ENCODE measurements at places on chromosomes 3 and 15.
A peak's percentile ranks its signal among the peaks of the same experiment; 100 is the strongest.

GRCh38 chr3:147304756-147305155 lies 101.6 kb downstream of the ZIC4 start:
- DNase-seq, result no peak

- DNase-seq, result no peak
Measured at GRCh38 chr3:178404961-178405360, 131.3 kb upstream of the KCNMB2 start.

DNA sequence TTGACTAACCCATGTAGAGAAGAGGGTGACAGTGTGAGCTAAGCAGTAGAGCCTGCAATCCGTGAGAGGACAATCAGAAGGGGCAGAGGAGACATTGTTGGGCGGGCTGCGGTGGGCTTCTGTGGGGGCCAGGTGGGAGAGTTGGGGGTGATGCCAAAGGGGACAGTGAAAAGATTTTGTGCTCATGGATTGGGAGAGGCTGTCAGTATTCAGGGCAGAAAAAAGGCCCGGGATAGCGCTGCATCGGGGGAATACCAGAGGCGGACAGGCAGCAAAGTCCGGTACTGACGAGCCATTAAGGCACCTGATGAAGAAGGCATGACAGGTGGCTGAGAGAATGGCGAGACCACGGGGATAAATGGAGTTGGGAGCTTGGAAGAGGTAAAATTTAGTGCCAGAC lies 1.3 kb upstream of the PXYLP1 start:
- DNase-seq, result no peak

DNA sequence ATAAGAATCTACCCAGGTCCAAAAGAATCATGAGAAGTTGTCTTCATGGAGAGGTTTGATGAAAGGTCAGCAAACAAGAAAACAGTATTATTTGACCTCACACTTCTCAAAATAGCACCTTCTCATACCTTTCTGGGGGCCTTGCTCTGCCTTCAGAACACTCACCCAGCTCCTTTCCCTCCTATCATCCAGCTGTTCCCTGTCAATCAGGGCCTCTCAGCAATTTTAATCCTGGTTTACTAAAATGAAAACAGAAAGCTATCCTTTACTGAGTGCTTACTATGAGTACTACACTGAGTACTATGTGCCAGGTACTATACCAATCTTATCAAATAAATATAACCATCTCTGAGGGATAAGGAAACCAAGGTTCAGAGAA lies 138.6 kb downstream of the GAP43 start:
- DNase-seq, result no peak

DNA sequence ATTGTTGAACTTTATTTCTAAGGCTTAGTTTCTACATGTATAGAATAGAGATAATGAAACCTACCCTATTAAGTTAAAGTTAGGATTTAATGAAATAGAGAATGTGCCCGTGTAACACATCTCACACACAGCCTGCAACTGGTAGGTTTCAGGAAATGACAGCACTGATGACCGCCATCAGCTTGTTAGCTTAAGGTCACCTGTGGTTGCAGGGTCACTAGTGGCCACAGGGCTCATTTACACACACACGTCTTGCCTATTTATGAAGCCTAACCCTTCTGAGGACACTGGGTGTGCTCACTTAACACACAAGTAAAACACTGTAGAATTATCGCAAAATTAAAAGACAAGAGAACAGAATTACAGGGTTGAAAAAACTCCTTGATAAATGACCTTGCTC lies 20.1 kb downstream of the CHRM5 start:
- DNase-seq, result no peak

DNA sequence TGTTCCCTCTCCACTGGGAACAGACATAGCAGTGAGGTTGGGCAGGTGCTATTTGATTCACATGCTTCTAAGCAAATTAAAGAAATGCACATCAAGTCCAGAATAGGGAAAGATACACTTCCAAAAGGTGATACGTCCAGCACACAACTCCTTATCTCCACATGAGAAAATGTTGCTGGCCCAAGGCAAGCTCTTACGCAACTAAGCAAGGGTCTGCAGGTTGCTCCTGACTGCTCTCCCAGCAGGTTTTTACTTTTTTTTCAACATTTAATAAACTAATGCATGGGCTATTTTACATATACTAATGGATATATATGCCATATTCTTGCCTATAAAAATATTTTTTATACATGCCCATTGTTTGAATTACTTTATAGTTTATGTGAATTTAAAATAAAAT lies 818.5 kb upstream of the ROBO1 start:
- DNase-seq, result no peak

DNA sequence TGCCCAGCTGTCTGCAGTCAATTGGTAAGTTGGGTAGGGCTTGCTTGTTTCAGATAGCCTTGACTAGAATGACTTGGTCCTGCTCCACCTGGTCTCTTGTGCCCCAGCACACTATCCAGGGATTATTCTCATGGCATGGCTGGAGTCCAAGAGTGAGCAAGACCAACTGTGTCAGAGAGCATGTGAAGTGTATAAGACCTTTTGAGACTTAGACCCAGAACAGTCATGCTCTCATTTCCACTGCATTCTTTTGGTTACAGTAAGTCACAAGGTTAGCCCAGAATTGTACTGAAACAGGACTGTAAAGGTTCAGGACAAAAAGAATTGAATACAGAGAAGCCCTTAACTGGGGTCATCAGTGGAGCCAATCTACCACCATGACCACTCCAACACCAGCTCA lies 650.8 kb upstream of the ADAMTS9 start:
- DNase-seq, result no peak

GRCh38 chr3:58868097-58868779 lies 181.6 kb downstream of the CFAP20DC start:
- DNase-seq, result no peak

- no peak for DNase-seq
Measured at GRCh38 chr3:178058629-178059028, 477.6 kb upstream of the KCNMB2 start.

- DNase-seq, result no peak
Measured at GRCh38 chr3:100521439-100521845, 29.0 kb downstream of the TMEM45A start.

GRCh38 chr3:13365390-13366379 lies 54.4 kb downstream of the NUP210 start:
- no peak for DNase-seq

- DNase-seq, result no peak
Measured at GRCh38 chr15:71083349-71083748, 31.9 kb upstream of the THSD4 start.

DNA sequence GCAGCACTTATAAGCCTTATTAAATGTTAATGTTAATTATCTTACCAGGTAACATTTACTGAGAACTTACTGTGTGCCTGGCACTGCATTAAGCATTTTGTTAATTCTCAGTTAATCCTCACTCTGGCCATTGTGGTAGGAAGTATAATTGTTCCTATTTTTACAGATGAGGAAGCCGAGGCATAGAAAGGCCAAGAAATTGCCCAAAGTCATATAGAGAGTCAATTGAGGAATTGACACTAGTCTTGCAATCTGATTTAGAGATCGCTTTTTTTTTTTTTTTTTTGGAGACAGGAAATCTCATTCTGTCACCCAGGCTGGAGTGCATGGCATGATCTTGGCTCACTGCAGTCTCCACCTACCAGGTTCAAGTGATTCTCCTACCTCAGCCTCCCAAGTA lies 132.6 kb upstream of the PROK2 start:
- DNase-seq, result no peak

- peak; percentile 59 for DNase-seq
Measured at GRCh38 chr15:45635191-45635638, 386 bp downstream of the SQOR start.

GRCh38 chr15:101171954-101172353 lies 79.9 kb downstream of the CHSY1 start:
- no peak for DNase-seq

DNA sequence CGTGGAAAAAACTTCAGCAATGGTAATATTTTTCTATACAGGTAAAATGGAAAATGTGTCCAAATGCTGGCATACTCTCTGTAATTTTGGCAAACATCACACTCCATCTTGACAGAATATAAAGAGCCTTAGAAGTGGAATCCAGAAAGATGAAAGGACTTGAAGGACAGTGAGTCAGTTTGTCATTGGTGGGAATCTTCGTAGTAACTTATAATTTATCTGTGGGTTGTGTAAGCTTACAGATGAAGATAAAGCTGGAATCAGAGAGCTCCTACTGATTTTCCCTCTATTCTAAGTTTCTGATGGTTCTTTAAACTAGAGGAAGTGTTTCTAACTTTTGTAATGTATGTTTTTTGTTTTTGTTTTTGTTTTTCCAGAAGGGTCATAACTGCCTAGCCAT lies 8.7 kb upstream of the PDZRN3 start:
- no peak for DNase-seq

- no peak for DNase-seq
Measured at GRCh38 chr3:185401319-185401955, 38.5 kb downstream of the MAP3K13 start.

GRCh38 chr3:36397841-36398240 lies 17.5 kb downstream of the STAC start:
- DNase-seq, result no peak

GRCh38 chr3:196883361-196883760 lies 15.6 kb downstream of the SENP5 start:
- DNase-seq, result no peak

GRCh38 chr15:83698294-83698693 lies 44.4 kb downstream of the ADAMTSL3 start:
- no peak for DNase-seq

DNA sequence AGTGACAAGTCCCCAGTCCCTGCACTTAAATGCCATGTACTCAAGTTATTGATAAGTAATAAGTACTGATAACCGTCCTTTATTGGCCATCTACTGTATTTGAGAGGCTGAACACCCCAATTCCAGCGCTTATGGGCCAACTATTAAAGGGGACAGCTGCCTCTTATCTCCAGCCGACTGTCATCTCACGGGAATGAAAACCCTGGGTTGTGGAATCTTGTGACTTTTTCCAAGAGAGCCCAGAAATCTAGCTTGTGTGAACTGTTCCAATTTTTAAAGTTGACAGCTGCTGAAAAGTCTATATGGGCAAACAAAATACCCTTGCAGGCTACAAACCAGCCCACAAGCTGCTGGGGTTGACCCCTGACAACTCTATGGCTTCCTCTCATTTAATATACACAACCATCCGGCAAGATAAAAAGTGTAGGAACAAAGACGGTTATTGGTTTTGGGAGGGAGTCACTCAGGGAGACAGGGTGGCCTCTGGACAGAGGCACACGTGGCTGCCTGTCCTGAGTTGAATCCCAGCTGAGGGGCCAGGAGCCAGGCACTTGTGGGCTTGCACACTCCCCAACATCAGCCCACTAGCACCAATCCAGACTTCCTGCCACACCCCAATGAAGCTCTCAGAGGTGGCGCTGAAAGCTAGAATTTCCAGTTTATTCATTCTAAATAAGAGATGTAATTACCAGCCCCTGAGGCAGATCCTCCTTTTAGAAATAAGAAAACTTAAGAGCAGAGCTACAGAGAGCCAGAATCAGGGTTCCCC lies 16.2 kb downstream of the SPSB4 start:
- no peak for DNase-seq

- peak; percentile 50 for DNase-seq
Measured at GRCh38 chr15:43826508-43827341, at the start of gene WDR76. WDR76 (plus strand) TSS chr15:43827002; CDS start chr15:43827033, 31 bp downstream.

- DNase-seq, result no peak
Measured at GRCh38 chr3:81760215-81760614, 1.2 kb downstream of the GBE1 start.

DNA sequence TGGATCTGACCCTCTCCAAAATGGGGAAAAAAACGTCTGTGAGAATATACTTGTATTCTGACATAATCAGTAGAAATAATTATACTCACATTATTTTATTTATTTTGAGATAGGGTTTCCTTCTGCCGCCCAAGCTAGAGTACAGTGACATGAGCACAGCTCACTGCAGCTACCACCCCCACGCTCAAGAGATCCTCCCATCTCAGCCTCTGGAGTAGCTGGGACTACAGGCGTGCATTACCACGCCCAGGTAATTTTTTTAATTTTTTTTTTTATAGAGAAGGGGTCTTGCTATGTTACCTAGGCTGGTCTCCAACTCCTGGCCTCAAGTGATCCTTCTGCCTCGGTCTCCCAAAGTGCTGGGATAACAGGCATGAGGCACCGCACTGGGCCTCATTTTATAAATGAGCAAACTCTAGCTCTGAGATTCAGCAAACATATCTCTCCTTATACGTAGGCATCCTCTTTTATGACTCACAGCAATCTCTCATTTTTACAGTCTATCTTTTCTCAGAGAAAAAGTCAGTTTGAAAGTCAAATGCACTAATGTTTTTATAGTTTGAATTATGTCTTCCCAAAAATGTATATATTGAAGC lies 989 bp upstream of the VGLL3 start:
- no peak for DNase-seq

DNA sequence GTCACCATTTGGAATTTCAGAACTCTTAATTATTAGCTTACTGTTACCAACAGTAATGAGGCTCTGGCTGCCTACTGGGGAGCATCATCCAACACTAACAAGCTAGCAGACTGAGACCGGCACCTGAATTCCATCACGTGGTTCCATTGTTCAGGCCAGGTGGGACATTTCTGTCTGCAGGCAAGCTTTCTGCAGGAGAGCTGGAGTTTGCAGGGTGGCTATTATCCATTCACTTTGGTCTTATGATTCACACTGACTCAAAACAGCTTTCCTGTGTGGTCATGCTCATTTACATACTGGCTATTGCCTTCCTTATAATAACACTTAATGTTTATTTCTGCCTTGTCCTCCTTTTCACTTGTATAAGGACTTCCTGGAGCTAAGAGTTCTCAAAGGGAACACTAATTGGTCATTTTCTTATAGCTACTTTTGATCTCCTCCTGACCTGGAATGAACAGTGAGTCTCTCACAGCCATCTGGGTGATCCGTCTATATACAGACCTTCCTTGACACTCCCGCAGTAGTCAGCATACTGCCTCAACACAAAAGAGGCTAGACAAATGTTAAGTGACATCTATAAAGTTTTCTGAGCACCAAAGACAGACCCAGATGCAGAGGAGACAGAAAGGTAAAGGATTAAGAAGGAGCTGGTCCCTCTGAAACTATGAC lies 695.4 kb downstream of the FHIT start:
- no peak for DNase-seq

- DNase-seq, result no peak
Measured at GRCh38 chr3:29919571-29919970, 638.7 kb downstream of the RBMS3 start.

DNA sequence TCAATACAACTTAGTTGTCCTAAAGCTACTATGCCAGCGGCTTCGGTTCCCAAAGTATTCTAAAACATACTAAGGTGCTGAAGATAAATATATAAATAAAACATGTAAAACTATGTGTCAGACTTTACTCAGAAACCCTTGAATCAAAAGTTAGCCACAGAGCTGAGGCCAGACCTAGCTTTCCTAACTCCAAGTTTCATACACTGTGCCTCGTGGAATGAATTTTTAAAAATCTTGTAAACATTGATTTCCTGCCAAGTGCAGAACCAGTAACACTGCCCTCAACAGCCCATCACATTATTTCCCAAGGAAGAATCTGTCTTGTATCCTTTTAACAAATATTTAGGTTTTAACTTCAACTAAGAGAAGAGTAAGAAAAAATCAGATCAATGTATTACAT lies 36.4 kb downstream of the TAMM41 start:
- DNase-seq, result no peak

- peak; percentile 47 for DNase-seq
Measured at GRCh38 chr3:188749010-188749617, 422.7 kb upstream of the TPRG1 start.

GRCh38 chr15:79540551-79540950 lies 108.4 kb downstream of the MINAR1 start:
- DNase-seq, result no peak

- DNase-seq, result no peak
Measured at GRCh38 chr3:69403454-69403853, 17.6 kb upstream of the FRMD4B start.

GRCh38 chr3:129888771-129889170 lies 4.7 kb downstream of the TMCC1 start:
- no peak for DNase-seq
